ENCODE measurements at places on chromosomes 1 and 21.
A peak's percentile ranks its signal among the peaks of the same experiment; 100 is the strongest.

DNA sequence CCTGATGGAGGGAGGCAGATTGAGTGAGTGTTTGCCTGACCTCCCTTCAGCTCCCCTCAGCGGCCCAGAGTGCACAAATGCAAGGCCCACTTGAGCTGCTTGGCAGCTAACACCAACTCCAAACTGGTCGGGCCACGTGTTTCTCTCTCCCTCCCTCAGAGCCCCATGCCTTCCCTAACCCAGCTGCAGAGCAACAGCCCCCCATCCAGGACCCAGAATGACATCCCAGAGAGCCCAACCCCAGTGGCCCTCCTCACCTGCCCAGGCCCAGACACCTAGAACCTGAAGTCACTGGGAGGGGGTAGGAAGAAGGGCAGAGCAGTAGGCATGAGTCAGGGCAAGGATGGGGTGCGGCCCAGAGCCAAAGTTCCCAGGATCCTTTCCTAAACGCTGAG is 789 bp upstream of the S100A14 start:
- no peak for DNase-seq

DNA sequence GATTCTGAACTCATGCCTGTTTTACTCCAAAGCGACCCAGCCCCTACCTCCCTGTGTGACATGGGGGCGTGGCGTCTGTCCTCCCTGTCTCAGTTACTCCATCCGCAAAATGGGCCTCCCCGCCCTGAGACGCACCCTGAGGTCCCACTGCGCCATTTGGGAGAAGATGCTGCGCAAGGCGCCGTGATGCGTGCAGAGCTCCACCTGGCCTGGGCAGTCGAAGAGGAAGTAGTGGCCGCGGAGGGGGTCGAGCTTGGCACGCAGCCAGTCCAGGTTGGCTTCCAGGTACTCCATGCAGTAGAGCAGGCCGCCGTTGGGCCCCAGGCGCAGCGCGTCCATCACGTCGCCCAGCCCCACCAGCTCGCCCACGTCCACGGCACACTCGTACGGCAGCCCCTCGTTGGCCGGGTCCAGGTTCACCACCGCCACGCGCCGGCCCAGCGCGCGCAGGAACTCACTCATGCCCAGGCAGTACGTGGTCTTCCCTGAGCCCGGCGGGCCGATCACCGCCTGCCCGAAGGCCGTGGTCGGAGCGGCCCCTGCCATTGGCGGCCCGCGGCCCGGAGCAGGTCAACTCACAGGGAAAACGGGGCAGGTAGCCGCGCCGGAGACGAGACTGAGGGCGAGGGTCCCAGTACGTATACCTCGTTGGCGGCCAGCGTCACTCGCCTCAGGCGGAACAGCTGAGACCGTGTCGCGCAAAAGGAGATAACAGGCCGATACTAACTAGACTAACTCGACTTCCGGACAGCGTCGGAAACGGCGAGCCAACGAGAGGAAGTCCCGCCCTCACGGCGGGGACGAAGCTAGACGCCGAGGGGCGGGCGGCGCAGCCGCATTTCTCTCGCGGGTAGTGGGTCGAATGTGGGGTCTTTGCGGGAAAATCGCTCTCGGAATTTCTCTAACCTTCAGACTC is at the start of gene GPN2:
TSS of gene GPN2 (minus strand) at position 733 of the 916 bp plus-strand sequence. CDS start at position 546, 187 bp downstream.
- DNase-seq = peak; percentile 73

- DNase-seq = no peak
These were observed 43.0 kb downstream of the MATN1 start for GRCh38 chr1:30680429-30680828.

DNA sequence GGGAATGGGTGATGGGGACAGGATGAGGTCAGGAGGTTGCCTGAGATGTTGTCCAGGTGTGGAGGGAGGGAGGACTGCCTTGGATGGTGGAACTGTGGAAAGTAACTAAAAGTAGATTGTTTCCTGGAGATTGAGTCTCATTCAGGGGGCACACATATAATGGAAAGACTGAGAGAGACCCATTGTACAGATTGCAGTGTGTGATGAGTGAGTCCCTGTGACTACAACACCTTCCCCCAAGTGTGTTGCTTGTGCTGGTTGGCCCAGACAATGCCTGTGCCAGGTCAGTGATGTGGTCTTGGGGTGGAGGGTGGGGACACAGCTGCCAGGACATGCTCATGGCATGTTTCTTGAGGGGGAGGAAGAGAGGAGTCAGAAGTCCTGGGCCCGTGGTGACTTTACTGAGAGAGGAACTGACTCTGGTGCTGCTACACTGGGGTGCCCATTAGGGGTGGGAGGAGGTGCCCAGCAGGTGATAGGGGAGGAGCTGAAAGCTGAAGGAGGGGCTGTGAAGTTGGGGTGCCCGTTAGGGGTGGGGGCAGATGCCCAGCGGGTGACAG is 5.2 kb downstream of the SNAP47 start:
- no peak for DNase-seq

All from D721Med (cell line).